ENCODE measurements at places on chromosomes 4 and X.

DNA sequence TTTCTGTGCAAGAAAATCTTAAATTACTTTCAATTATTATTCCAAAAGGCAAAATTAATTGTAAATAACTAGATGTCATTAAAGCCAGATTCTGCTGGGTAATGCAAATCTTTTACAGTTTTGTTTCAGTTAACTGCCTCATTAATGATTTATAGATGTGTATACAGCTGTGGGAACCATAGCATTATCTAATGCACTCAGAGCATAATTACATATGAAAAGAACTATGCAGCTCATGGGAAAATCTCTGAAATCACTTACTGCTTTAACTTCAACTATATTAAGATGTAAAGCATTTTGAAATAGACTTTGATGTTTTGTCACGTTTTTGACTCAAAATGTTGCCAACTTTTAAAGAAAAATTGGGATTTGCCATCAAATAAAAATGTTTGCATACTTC lies 630.3 kb upstream of the KLHL4 start:
- no peak for ATAC-seq

DNA sequence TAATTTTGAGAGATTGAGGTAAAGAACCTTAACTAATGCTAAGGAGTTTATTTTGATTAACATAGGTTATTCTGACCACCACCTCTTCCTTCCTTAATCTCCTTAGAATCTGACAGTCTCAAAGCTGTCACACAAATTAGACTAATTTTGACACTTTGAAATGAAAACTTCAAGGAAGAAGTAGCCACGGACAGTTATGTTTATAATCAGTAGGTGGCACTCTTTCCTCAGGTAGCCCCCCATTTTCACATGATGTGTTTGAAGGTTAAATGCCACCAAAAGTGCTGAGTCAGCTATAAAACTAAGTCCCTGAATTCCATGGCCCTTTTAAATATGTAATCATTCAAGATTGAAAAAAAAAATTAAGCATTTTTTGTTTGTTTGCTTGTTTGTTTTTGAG lies 22.4 kb downstream of the TMEM33 start:
- no peak for ATAC-seq

- ATAC-seq, result no peak
These were observed 469.0 kb upstream of the MAGEB2 start for GRCh38 chrX:29746326-29746725.

DNA sequence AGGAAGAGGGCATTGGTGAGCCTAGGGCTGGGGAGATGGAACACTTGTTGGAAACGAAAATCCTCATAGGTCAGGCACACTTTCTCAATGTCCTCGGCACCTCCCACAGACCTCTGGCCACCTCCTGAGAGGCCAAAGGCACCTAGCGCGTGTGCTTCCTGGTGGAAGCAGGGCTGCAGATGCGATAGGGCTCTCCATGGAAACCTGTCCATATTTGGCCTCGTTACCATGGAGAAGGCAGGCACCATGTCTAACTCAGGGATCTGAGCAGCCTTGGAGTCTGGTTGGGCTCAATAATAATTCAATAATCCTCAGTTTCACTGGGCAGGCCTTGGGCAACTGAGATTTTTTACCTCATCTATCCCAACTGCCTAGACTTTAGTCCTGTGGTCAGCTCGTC lies 58.3 kb downstream of the RAI2 start:
- ATAC-seq, result no peak

DNA sequence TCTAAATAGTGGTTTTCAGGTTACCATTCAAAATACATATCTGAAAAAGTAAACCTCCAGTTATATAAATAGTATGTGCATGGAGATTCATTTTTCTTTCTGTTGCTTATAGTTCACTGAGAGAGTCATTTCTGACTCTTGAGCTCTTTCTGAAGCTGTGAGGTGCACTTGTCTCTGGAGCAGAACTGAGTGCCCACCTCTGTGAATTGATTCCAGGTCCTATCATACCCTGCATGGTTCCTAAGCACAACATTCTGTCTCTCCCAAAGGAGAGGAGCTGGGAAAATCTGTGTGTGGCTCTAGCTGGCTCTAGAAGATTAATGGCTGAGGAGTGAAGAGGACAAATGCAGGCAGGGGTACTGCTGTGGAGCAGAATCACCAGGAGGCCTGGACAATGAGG lies 161.6 kb upstream of the HCCS start:
- no peak for ATAC-seq

DNA sequence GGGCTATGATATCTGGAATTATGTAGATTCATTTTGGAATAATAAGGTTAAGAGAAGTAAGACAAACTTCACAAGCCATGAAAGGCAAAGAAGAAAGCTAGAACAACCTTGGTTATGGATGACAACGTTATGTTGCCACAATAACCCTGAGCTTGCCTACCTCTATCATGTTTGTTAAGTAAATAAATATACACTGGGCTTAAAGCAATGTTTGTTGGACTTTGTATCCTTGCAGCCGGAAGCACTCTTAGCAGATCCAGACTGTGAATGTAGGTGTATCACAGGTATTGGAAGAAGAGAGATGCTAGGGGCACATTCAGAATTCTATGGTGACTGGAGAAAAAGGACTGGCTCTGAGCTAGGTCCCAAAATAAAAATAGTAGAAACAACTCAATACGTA lies 214.4 kb downstream of the HS3ST1 start:
- no peak for ATAC-seq

DNA sequence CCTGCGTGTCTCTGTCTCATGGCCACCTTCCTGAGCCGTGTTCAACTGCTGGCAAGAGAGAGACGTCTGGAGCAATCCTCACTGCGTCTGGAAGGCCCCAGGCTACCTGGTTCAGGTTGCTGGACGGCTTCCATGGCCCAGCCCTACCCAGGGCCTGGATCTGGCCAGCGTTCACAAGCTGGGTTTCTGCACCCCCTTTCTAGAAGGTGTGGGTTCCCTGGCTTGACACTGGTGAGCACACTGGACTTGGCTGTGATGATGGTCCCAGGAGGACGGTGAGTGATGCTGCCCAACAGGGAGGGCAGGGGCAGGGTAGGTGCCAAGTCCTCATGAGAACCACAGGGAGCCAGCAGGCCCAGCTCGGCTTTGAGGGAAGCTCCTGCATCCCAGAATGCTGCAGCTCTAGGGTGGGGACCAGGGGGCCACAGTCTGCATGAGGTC lies 63.4 kb downstream of the HTRA3 start:
- ATAC-seq, result no peak

DNA sequence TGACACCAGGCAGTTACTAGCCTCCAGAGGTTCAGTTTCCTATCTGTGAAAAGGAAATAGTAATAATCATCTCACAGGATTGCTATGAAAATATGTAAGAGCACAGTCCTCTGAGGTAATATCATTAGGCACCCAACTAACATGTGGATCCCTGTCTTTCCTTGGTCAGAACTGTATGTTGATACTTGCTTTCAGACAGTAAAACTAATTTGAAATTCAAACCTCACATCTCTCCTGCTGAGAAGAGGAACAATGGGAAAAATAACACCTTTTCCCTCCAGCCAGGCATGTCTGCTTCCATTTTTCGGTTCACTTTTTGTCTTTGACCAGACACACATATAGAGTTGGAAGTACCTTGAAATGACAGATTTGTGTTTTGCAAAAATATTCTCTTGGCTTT lies 262.7 kb downstream of the IL15 start:
- no peak for ATAC-seq

DNA sequence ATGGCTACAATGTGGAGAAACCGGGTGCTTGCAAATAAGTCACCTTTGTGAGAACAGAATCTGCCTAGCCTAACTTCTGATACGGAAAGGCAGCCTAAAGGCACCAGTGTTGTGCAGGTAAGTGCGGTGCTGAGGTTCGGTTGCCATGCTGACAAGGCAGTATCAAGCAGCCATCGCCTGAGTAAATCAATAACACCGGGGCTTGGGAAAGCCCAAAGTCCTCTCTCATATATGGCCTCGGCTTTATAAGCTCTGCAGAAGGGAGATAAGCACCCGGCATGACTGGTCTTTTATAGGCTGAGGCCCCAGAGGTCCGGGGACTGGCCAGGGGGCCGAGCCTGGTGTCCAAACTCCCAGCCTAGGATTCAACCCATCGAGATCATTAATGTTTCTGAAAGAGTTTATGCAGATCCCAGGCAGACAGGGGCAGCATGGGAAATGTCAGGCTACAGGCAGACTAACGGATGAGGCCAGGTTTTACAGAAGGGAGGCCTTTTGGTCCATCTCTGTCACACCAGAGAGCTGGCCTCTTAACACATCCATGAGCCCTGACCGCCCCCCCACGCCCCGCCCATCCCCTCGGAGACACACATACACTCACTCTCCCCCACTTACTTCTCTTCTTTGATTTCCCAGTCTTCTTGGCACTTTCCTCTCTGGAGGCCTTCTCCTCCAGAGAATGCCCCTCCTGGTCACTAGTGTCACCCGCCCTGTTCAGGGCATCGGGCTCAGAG lies 38.5 kb downstream of the ELF4 start:
- ATAC-seq, result no peak

- no peak for ATAC-seq
These were observed 190.6 kb upstream of the LEF1 start for GRCh38 chr4:108359130-108359985.

DNA sequence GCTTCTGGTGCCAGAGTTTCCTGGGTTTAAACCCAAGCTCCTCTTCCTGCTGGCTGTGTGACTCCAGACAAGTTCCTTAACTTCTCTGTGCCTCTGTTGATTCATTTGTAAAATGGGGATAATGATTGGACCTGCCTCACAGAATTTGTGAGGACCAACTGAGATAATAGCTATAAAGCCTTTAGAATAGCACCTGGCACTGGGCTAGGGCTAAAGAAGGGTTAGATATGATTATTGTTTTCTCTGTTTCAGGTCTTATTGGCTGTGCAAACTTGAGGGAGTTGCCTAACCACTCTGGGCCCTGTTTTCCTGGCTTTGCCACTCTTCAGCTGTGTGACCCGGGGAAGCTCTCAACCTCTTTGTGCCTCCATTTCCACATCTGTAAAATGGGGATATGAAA lies 37.8 kb downstream of the LGI2 start:
- no peak for ATAC-seq

DNA sequence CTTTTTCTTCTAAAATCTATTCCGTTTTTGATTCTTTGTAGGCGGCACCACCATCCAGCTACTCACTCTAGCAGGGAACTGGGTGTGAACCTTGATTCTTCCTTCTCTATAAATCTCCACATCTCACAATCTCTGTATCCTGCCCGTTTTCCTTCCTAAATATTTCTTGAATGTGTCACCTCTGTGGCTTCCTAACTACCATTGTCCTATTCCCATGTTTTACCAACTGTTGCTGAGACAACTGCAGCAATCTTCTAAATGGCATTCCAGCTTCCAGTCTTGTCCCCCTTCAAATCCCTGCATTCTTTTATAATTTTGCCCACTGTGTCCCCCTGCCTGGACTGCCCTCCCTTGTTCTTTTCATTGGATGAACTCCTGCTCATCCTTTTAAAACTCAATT lies 641.3 kb downstream of the RPA4 start:
- no peak for ATAC-seq

- ATAC-seq, result no peak
These were observed 17.9 kb downstream of the EXOC1 start for GRCh38 chr4:55871299-55871800.

- no peak for ATAC-seq
These were observed 89.7 kb upstream of the C4orf50 start for GRCh38 chr4:6107886-6108285.

GRCh38 chrX:122584981-122585380 lies 599.1 kb upstream of the GRIA3 start:
- ATAC-seq, result no peak

- no peak for ATAC-seq
These were observed 347.4 kb downstream of the FAM47B start for GRCh38 chrX:35289952-35290351.

DNA sequence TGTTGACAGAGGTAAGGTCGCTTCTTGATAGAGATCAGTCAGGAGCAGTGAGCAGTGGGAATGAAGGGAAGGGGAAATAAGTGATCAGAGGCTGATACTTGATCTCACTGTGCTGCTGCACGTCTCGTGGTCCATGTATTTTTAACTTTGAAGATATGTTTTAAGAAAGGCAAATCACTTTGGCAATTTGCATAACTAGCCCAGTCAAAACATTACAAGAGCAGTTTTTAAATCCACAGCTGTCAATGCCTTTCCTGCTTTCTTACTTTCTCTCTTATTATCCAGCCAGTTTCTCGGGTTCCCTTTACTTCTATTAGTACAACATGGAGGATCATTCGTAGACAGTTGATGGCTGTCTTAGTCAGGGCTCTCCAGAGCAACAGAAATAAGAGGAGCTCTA lies 472.8 kb downstream of the TMA16 start:
- ATAC-seq, result no peak

GRCh38 chr4:41678086-41678816 lies 70.3 kb downstream of the PHOX2B start:
- ATAC-seq, result no peak

- no peak for ATAC-seq
These were observed 31.1 kb downstream of the IL13RA1 start for GRCh38 chrX:118758511-118758910.

DNA sequence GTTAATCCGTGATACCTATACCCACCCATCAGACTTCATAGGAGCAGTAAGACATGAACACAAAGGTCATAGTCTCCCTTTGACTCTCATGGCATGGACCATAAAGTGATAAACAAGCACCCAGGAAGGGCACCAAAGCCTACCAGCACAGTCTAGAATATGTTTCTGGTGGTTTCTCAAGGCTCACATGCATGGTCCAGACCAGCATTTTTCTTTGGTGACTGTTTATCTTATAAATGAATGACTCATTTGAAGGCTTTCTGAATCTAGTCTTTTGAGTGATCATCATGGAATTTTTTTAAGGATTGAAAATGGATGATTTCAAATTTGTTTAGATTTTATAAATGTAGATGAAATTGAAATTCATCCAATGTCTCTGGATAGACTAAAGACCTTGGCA lies 32.0 kb upstream of the AMELX start:
- no peak for ATAC-seq

DNA sequence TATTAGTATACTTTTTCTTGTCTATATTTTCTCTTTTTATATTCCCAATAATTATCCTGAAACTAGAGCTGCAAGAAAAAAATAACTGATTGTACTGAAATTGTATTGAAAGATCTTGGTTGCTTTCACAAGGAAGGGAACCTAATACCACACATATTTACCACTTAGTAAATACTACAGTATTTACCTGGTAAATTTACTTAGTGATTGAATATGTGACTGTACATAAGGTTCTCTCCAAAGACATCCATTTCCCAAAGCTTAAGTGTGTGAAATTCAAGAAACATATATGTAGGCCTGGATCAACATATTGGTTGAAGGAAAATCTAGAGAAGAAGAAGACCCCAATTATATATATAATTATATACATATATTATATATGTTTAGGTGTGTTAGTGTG lies 1272.7 kb downstream of the C4orf33 start:
- no peak for ATAC-seq

- ATAC-seq, result no peak
These were observed 30.4 kb downstream of the ELF4 start for GRCh38 chrX:130079824-130080406.

DNA sequence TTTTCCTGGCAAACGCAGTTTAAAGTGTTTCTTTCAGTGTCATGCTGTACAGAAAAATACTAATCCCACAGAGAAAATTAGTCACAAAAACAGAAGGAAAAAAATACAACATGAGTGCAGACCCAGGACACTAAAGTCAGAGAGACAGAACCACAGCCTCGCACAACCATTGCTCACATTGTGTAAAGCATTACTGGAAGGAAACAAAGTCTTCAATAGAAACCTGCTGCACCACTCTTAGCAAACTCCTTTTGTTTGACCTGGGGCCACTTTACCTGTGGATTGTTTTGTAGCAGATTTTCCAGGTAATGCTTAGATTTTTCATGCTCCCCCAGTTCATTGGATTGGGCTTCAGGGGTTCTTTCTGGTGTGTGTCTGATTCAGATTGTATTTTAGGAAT lies 131.8 kb upstream of the TMLHE start:
- ATAC-seq, result no peak
